Fibroblast of the conjunctiva (primary cell): ENCODE measurements at places on chromosomes 1 and 21.

GRCh38 chr1:63238721-63239120, 83.6 kb upstream of the FOXD3 start:
- no peak for DNase-seq

DNA sequence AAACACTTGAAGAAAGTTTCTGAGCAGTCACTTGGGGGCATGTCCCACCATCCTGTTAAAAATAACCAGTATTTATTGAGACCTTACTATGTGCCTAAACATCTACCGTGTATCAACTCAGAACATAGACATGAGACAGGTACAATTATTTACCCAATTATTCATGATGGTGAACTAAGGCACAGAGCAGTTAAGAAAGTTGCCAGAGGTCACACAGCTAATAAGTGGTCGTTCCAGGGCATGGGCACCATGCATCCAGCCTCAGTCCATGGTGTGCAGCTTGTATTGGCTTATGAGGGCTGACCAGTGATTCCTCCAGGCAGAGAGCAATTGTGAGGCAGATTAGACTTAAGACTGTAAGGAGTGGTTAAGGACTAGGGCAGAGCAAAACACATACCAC, 5.4 kb downstream of the PLA2G5 start:
- DNase-seq: no peak

- DNase-seq: no peak
These were observed 40.7 kb downstream of the VTCN1 start for GRCh38 chr1:117169871-117170596.

DNA sequence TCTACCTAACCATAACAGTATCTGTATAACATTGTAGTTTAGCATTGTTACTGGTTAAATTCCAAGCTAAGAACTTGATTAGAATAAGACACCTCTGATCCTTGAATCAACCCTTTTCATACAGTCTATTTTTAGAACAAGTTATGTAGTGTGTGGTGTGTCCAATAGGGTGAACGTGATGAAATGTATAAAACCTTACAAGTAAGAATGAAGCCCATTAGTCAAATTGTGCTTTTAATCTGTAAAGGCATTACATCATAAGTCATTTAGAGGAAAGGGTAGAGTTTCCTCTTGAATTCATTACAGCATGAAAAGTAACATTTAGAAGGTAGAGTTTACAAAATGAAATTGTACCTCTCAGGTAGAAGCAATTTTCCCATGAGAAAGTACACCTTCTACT, 479.2 kb downstream of the LTN1 start:
- DNase-seq: no peak

- DNase-seq: no peak
These were observed 4.5 kb upstream of the ZMYM4 start for GRCh38 chr1:35264035-35264434.

DNA sequence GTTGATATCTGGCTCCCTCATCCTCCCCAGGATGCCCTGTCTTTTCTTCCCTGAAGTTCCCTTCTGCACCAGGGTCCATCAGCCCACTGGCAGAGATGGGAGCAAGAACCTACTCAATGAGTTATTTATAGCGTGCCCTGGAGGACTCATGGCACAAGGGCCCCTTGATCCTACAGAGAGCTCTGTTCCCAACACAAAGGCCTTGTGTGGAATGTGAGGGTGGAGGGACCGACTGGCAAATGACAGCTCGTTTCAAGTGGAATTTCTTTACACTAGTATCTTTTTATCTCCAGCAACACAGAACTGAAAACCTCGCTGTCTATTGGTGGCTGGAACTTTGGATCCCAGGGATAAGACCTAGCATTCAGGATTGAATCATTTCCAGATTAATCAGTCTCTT, 22.4 kb downstream of the CHI3L2 start:
- no peak for DNase-seq

DNA sequence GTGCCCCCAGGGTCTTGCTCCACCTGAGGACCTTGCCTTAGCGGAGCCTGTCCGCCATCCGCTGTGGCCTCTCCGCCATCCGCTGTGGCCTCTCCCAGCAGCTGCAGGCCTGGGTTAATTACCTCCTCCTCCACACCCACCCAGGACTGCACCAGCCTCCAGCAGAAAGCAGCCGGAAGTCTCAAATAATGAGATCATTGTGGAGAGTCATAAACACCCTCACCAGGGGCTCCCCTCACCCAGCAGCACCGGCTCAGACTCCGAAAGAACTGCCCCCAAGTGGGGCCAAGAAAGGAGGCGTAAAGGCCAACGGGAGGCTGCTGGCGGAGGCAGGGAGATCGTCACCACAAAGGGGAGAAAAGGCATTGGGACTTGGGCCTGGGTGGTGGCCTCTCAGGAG, 10.7 kb upstream of the GPR153 start:
- no peak for DNase-seq

- DNase-seq: no peak
These were observed 22.4 kb downstream of the CAPZB start for GRCh38 chr1:19462781-19463503.

GRCh38 chr1:61076728-61077675, 5.4 kb upstream of the NFIA start:
- peak; percentile 81 for DNase-seq

DNA sequence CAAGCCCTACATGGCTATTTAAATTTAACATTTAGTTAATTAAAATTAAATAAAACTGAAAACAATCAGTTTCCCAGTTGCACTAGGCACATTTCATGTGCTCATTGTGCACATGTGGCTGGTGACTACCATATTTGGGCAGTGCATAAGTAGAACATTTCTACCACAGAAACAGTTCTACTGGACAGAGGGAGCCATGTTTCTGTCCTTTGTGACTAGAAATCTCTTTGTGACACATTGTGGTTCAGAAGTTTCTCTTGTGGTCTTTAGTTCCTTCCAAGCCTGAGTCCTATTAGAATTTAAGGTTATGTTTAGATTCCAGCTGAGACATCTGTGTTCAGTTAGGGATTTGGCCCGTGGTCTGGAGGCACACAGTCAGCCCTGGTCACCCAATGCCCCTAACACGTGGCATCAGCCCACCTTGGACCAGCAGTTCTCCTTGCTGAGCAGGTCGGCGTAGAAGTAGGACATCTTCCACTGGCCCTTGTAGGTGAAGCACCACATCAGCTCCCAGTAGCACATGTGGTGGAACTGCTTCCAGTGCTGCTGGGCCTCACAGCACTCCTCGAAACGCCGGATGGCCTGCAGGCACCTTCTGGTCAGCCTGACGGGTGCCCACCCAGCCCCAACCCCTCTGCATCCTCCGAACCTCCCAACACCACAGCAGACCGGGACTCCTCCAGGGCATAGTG, 29.1 kb downstream of the TTC39A start:
- DNase-seq: no peak

- no peak for DNase-seq
These were observed 111.1 kb downstream of the COP1 start for GRCh38 chr1:176096015-176096414.

GRCh38 chr1:96236156-96236739, 485.3 kb upstream of the PTBP2 start:
- DNase-seq: peak; percentile 65

DNA sequence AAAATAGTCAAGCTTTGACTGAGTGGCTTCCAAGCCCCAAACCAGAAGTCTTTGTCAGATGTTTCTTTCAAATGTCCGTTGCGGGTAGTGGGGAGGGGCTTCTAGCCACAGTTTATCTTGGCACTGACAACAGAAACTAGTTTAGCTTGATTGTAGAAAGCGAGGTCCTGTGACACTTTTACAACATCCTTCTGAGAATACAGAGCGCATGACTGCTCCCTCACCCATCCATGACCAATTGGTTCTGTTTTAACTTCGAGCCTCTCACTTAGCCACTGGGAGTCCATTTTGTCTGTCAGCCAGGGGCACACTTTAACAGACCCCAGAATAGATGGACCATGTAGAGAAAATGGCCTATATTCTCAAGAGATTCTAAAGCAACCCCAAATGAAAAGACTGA, 199.2 kb upstream of the ST6GALNAC5 start:
- DNase-seq: no peak

DNA sequence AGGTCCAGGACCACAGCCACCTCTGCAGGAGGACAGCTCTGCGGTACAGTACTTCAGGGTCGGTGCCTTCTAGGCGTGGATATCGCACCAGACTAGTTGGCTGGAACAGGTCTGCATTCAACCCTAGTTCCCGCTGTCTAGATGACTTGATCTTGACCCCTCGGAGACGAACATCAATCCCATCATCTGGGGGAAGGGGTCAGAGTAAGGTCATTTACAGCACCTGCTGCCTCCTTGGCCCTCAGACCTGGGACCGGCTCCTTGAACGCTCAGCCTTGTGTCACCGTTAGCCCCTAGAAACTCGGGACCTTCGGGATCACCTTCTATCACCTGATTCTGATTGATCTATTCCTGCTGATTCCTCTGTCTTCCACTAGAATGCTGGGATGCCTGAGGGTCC, 2.6 kb downstream of the HECTD3 start:
- DNase-seq: no peak

DNA sequence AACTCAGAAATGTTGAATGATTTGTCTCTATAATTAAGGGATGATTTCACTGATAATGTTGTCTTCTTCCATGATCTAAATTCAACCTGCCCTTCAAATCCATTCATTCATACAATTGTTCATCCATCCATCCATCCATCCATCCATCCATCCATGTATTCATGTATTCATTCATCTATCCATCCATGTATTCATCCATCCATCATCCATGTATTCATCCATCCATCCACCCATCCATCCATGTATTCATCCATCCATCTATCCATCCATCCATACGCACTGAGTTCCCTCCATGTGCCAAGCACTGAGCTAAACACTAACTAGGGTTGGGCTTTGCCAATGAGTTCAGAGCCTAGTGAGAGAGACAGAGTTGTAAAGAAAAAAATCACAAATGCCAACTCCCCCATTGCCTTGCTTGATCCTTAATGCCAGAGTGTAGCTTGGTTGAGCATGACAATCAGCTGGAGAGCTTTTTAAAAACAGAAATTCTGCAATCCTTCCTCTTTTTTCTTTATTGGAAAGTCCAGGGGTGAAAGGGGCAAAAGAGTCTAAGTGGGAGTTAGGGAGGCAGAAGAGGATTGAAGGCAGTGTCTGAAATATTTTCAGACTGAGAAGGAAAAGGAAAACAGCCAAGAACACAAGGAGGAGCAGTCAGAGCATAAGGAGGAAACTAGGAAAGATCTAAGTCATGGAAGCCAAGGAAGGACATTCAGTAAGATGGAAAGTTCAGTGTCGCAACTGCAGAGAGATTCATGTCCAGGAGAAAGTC, 92.4 kb upstream of the ERG start:
- no peak for DNase-seq

GRCh38 chr1:23709229-23709628, 17.6 kb downstream of the RPL11 start:
- no peak for DNase-seq

DNA sequence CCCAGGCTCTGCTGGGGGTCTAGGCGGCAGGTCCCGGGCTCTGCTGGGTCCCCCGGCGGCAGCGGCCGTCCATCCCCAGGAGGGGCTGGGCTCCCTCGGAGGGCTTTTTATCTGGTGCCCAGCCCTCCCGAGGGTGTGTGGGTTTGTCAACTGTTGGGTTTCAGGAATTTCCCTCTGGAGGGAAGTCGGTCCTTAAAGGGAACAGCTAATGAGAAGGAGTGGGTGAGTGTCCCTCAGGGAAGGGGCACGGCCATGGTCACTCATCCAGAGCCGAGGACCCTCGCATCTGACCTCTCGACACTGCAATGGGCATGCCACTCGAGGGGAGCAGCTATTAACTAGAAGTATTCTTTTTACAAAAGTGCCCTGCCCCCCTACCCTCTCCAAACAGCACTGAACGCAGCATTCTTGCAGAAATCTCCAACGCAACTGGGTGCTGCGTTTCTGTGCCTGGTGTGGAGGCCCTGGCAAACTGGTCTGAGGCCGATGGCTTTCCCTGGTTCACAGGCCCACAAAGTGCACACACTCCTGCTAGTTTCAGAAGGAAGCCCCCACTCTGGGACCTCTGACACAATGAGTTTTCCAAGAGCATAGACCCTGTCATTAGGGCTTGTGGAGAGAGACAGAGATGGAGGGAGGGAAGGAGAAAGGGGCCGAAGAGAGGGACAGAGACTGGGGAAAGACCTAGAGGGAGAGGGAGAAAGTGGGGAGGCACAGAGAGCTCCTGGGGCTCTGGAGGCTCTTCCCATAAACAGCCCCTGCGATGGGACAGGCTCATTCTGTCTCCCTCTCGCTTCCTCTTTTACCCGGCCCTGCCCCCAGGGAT, 1.0 kb upstream of the TSPEAR start:
- no peak for DNase-seq

- no peak for DNase-seq
These were observed 124.8 kb upstream of the LMO4 start for GRCh38 chr1:87203904-87204303.

GRCh38 chr1:59556398-59556797, 258.4 kb upstream of the HOOK1 start:
- DNase-seq: no peak

- DNase-seq: peak; percentile 62
These were observed 755 bp upstream of the THRAP3 start for GRCh38 chr1:36223381-36223995.

- DNase-seq: no peak
These were observed 11.6 kb upstream of the CTBS start for GRCh38 chr1:84585803-84586202.

DNA sequence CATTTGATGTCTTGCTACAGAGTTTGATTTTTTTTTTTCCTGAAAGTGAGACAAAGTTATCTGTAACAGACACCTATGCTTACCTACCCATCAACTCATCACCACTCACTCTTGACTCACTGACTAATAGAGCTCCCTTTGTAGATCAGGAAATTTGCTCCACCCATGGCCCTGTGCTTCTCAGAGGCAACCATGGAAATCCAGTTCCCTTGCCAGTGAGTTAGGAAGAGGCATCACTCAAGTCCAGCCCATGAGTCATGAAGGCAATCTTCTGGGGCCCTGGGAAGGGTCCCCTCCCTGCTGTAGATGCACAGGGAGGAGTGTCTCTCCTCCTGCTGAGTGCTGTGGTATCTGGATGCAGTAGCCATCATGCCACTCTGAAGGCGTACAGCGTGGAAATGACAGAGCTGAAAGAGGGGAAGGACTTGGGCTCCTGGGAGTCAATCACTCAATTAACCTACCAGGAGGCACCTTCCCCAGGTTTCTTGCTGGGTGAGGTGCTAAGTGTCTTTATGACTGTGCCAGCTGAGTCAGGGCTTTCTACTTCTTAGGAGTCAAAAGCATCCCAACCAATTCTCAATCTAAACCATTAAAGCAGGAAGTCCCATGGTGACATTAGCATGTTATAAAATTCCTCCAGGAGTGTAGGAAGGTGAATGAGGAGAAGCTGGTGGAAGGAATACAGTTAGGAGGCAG, 56.1 kb downstream of the DNTTIP2 start:
- no peak for DNase-seq

- no peak for DNase-seq
These were observed 155.5 kb downstream of the GLUL start for GRCh38 chr1:182235952-182236650.

DNA sequence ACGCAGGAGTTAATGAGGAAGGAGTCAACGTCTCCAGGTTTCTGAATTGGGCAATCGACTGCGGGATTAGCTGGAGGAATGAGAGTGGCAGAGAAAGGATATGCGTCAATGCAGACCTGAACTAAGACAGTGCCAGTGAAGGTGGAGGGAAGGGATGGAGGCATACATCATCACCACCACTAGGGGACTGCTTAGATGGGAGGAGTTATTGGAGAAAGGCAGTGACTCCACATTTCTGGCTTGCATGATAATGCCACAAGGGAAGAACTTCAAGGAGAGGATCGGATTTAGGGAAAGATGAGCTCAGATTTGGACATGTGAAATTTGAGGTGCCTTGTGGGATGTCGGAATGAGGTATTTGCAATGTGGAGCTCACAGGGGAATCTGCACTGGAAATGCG, 17.5 kb downstream of the VASH2 start:
- DNase-seq: peak; percentile 16

GRCh38 chr21:44892095-44892494, 18.6 kb upstream of the PTTG1IP start:
- DNase-seq: no peak
